ENCODE measurements at places on chromosomes 3 and 15.

DNA sequence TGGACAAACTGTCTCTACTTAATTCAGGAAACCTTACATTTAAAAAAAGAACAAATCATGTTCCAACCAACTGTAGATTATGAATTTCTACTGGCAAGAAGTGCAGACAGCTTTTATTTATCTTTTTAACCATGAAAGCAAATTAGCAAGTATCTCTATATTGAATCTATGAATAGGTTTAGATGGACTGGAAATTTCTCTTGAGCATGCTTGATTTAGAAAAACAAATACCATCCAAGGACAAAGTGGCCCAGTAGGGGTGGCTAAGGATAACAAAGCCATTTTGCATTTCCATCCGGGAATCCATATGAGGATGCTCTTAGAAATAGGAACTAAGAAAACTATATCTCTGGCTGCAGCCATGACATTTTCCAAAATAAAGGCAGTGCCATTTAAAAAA, 150.6 kb downstream of the KCNMB2 start:
- DNase-seq: no peak

GRCh38 chr3:99627062-99627826, 11.2 kb upstream of the COL8A1 start:
- DNase-seq: peak; percentile 42

- no peak for DNase-seq
These were observed 75.4 kb downstream of the UMPS start for GRCh38 chr3:124805671-124806070.

GRCh38 chr15:45402955-45403877, 24.9 kb upstream of the GATM start:
- peak; percentile 92 for DNase-seq

DNA sequence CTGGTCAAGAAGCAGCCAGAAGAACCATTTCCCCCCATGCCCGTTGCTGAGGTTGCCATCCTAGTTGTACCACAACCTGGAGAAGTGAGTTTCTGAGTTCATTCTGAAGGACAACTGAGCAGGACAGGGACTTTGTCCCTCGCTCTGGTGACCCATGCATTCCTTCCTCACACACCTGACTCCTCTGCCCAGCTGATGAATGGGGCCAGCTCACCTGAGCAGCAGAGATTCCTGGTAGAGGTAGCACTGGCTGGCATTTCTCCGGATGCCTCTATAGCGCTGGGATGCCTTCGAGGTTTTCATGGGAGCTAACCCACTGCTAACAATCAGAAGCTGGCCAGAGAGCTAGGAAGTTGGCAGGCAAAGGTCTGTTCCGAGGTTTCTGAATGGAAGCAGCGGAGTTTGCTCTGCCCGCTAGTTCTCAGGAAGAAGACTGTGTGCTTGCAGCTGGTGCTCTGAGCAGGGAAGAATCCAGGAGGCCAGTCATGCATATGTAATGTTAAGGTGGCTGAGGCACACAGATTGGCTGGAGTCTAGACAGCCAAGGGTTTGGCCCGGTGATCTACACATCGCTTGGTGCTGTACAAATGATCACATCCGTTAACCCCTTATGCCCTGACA, at the start of gene TMC3:
TMC3 (minus strand) TSS at position 439 of the 621 bp plus-strand sequence; CDS start at position 303, 136 bp downstream.
- no peak for DNase-seq

- DNase-seq: no peak
These were observed 128.0 kb downstream of the ATP8B4 start for GRCh38 chr15:49990835-49991545.

GRCh38 chr3:143786219-143787191, 61.8 kb downstream of the SLC9A9 start:
- no peak for DNase-seq

- DNase-seq: no peak
These were observed 30.2 kb downstream of the PGPEP1L start for GRCh38 chr15:98977441-98977840.

- DNase-seq: no peak
These were observed 220.3 kb upstream of the STT3B start for GRCh38 chr3:31312400-31312799.

GRCh38 chr15:66805202-66805885, 103.3 kb downstream of the SMAD6 start:
- no peak for DNase-seq

DNA sequence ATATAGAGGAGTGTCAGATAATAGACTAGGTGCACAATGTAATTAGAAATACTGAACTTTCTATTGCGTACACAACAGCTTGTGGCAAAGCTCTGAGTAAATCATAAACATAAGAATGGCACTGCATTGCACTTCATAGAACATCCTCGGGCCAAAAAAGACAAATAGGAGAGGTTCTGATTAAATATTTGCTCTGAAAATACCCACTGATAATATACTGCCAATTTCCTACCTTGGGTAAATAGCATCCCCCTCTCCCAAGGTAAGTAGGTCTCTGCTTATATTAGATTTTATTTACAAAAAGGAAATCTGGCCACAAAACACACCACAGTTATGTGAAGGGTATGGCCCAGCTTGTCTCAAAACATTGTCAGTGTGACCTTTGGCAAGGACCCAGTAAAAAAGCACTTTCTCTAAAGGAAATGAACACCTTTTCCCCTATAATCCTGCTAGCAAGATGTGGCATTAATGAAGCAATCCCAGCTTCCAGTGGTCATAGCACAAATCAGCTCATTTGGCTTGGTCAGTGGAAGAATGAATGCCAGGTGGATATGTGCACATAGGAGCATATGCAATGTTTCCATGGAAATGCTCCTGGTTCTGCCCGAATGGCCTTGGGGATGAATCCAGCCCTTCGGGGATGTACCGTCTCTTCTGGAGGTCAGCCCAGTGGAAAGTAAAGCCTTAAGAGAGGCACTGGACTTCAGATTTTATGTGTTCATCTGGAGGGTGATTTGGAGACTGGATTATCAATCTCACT, 315.9 kb downstream of the LSAMP start:
- no peak for DNase-seq

DNA sequence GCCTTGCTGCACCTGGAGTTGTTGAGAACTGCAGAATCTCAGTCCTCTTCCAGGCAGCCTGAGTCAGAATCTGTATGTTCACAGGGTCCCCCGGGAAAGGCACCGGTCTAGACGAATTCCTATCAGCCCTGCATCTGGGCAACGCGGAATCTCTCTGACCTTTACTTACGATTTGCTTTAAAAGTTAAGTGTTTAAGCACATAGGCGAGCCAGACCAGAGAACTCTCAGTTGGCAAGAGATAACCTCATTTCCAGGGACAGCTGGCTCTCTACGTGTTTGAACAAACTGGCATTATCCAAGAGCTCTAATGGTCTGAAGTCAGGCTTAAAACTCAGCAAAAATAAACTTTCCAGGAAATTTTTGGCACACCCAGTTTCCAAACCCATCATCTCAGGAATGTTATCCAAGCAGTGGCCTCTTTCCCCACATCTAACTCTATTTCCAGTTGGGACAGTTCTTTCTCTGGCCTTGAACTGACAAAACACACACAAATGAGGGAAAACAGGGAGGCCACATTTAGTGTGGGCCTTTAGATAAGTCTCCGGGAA, 53.4 kb downstream of the HES1 start:
- DNase-seq: no peak

DNA sequence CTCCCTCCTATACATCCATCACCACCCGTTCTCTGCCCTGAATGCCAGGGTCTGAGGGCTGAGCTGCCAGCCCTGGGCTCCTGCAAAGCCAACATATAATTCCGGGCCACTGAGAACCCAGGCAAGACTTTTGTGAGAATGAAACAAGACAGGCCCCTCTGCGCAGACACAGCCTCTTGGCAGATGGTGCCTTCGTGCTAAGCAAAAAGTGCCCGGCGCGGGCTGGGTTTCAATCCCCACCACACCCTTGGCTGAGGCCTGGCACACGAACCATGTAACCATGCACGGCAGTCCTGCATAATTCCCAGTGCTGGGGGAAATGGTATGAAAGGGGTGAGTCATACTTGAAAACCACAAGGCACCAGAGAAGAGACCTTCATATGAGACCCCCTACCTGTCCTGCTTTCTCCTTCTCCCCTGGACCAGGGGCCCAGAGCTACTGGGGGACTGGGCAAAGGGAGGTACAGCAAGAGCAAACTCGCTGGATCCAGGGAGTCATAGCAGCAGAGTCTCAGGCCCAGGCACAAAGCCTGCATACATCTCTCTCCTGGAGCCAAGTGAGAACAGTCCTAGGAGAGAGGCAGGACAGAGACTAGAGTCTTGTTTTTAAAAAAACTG, 26.1 kb upstream of the LOXL1 start:
- no peak for DNase-seq

GRCh38 chr3:139239550-139239949, 104.3 kb upstream of the MRPS22 start:
- no peak for DNase-seq

- peak; percentile 65 for DNase-seq
These were observed 19.0 kb downstream of the MESD start for GRCh38 chr15:80970658-80971057.

- DNase-seq: no peak
These were observed 52.9 kb upstream of the BCL6 start for GRCh38 chr3:187798126-187798525.

DNA sequence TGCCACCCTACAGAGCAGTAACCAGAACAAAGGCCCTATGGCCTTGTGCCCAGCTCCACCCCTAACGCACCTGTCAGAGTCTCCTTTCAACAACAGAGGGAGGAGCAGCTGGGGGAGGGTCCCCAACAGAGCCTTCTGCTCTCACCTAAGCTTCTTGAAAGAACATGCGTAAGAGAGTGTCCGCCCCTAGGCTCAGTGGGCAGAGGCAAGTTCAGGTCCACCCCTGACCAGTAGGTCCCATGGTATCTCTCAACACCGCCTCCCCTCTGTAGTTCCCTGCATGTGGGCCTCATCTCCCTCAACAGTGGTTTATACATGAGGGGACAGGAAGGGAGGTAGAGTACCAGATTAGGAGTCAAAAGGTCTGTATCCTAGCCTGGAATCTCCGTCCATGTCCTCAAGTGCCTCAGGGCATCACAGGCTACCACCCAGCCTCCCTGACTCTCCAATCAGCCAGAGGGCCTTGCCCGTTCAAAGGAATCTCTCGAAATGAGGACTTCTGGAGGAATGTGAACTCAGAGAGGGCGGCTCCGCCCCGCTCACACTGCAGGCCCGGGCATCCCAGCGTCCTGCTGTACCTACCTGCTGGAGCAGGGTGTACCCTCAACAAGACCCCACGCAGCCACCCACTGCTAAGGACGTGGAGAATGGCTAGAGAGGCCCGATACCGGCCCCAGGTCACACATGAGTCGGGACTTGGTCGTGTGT, 680 bp downstream of the POC1A start:
- DNase-seq: peak; percentile 27

DNA sequence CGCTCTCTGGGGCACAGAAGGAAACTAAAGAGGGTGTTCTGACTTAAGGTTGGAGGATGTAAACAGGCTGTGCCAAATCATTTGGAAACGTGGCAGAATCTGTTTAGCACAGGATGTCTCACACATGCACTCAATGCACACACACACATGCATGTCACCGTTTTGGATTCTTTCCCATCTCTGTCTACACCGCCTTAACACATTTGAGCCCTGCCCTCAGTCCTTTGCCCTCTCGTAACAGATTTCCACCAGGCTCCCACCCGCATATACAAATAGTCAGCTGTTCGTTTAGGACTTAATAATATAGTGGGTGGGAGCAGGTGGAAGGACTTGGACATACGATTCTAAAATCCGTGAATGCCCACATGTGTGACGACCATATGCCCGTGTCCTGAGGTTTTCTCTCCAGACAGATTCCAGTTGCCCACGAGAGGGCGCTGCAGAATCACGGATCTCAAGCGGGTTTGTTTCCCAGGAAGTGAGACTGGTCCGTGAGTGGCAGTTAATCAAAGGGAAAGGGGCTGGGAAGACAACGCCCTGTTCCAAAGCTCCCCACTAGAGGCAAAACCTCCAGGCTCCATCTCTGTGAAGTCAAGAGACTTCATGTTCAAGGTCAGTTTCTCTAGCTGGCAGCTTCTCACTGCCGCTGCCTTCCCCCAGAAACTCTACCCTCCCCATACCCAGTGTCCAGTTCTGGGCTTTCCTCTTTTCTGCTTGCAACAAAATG, 44.5 kb downstream of the NOX5 start:
- DNase-seq: peak; percentile 71

DNA sequence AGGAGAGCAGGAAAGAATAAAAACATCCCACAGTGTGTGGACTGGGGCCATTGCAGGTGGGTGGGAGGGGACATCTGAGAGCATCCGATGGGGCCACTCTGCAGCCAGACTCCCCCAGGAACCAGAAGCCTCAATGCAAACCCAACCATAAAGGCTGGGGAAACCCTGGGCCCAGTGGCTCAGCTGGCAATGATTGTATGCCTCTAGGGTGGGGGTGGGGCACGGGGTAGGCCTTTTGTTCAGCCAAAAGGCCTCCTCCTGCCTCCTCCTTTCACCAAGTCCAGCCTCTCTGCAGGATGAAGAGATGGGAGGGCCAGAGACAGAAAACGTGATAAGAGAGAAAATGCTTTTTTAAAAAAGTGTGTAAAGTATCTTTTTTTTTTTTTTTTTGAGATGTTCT, 45.5 kb upstream of the HERC1 start:
- no peak for DNase-seq

DNA sequence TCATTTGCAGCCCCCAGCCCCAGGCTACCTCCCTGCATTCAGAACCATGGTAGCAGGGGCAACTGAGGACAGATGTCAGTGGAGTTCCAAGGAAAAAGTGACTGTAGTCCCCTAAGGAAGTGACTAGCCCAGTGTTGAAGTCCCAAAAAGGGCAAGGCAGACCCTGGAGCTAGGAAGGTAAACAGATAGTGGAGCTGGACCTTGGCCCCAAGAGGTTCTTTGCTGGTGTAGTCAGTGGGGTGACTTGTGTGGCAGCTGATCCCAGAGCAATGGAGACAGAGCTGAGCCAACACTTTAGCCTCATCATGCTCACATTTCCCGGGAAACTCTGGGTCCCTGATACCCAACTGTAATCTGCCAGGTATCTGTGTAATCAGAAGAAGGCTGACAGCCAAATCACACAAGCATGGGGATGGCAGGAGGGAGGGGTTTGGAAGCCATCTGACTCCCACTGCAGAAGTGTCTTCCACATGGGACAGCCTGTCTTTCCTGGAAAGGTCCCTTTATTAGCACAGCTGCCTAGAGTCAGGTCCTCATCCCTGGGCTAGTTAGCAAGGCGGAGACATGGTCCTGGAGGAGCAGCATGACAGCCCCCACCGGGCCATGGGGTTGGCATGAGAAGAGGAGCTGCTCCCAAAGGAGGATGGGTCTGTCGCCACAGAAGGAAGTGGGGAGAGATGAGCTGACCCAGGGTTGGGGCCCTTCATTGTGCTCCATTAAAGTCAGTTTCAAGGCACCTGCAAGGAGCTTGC, 39.8 kb downstream of the PXYLP1 start:
- no peak for DNase-seq

GRCh38 chr3:155554777-155555451, 190.0 kb downstream of the PLCH1 start:
- peak; percentile 17 for DNase-seq

DNA sequence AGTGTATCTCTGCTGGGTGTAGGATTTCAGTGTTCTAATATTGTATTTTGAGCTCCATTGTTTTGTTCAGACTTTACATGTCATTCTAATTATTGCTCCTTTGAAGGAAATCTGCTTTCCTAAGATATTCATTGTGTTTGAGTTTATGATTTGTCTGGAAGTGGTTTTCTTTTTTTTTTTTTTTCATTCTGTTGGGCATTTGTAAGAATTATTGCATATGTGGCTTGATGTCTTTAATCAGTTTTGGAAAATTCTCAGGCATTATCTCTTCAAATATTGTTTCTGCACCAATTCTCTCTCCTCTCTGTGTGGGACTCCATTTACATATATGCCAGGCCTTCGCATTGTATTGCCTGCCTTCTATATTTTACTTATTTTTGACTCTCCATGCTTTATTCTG, 65.8 kb upstream of the RNU6-1 start:
- no peak for DNase-seq

All from bronchial epithelial cell (primary cell).